Liver (tissue), 10 donors: ENCODE measurements at places on chromosomes 4 and X. TPM values are rescaled to one million over a fixed set of nuclear protein-coding genes. Genes with fewer than 3 reads are reported as not detected.

DNA sequence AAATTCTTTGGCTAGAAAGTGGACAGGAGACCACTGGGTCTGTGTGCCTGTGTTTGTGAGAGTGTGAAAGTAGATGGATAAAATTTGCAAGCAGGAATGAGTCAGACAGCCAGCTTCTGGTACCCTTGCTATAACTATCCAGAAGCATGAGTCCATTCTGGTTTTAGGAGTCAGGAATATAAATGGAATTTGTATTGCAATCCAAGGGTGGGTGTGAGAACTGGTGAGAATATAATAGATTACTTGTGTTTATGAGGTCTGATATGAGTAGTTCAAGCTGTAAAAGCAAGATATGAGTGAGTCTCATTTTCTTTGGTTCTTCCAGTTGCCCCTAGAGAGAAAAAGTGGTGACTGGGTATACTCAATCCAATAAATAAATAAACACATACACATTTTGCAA is 212.7 kb upstream of the TAPT1 start:
- no peak for DNase-seq

DNA sequence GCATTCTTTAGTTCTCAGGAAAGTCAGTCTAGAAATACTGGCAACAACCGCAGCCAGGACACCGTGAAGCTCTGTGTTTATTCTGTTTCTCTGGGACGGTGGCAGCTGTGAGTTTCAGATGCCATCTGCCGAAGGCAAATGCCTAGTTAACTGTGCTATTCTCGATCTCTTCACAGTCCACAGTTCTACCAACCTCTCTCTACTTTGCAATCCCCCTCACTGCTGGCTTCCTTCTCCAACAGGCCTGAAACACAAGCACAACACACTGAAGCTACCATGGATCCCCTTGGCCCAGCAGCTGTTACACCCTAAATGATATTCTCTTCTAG is 118.8 kb downstream of the ZNF827 start:
- DNase-seq: no peak

DNA sequence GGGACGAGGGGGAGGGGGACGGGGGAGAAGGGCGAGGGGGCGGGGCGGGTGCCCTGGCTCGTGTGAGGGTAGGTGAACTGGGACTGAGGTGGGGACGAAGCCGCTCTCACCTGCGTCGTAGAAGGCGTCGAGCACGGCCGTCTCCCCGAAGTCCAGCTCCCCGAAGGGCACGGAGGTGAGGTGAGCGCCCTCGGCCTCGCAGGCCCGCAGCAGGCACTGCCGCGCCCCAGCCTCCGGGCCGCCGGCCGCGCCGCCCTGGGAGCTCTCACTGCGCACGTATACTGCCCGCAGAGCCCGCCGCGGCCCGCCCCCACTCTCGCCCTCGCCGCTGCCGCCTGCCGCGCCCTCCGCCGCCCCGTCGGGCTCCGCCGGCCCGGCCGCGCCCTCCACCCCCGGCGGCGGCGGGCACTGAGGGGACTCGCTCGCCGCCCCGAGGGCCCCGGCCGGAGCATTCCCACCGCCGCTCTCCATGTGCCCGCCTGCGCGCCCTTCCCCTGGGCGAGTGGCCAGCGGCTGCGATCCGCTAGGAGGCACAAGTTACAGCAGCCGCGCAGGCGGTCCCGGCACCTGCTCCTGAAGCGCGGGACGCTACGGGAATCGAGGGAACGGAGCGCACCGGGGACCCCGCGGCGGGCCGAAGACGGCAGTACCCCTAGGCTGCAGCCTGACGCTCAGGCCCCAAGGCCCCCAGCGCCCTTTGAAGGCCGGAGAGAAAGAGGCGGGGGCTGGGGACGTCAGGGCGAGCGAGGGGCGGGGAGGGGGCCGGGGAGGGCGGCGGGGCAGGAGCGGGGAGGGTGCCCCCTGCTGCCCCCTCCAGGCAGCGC is at the start of gene MAP3K15:
MAP3K15 (minus strand) TSS at position 718 of the 824 bp plus-strand sequence; CDS start at position 471, 247 bp downstream.
- peak; percentile 37 for DNase-seq

DNA sequence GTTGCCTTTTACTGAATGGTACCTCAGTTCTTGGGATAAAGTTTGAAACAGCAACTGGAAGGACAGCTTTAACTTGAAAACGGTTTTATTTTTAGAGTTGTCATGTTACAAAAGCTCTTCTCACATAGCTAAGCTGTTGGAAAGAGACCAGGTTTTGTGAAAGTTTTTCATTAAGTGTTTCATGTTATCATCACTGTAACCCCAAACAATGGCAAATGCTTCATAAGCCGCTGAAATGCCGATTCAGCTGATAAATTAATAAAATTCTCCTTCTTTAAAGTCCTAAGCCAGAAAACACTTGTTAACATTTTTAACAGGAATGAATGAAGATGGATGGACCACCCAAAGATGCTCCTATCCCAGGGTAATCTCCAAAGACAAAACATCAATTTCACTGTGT is 76.1 kb upstream of the IRF2 start:
- DNase-seq: no peak

The TCP11X2 gene
- not detected for total RNA-seq

DNA sequence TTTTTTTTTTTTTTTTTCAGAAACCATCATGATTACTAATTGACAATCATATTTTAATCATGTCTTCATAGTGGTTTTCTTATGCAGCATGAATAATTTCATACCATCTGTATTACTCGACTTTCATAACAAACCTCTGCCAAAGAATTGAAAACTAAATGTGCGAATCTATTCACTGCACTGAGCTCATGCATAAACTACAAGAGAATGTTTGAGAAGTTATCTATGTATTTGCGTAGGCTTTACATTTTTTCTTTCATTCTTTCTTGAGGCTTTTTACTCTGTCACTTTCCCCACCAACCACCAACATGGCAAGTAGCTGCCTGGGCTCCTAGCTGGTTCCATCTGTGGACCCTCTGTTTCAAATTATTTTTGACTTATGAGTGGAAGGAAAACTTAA is 1761.0 kb downstream of the STIM2 start:
- DNase-seq: no peak

DNA sequence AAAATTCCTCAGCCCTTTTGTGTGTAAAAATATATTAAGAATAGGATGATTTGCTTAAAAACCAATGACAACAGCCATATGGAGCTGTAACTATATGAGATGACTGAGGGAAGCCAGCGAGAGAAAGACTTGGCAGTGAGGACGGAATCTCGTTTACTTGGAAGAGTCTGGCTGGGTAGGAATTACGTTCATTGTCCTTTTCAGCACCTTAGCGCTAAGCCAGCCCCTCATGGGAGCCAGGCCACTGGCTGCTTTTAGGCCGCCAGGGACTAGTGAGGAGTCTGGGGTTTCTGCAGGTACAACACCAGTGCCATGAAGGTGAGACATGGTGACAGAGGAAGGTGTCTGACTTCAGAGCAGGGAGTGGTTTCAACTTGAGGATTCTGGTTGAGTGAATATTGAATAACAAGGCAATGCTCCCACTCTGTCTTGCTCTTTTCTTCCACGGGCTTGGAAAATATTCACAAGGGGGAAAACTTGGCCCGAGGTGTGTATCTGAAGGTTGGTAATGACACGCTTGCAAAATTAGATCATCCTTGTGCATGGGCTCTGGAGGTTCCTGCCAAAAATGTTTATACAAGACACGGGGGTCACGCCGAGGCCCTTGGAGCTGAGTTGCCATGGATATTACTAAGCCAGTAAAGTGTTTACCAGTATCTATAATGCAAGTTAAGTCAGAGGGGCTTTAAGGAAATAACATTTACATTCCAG is 17.4 kb downstream of the KLF3 start:
- no peak for DNase-seq
